H1 (cell line): ENCODE measurements at places on chromosomes 3 and 15.

DNA sequence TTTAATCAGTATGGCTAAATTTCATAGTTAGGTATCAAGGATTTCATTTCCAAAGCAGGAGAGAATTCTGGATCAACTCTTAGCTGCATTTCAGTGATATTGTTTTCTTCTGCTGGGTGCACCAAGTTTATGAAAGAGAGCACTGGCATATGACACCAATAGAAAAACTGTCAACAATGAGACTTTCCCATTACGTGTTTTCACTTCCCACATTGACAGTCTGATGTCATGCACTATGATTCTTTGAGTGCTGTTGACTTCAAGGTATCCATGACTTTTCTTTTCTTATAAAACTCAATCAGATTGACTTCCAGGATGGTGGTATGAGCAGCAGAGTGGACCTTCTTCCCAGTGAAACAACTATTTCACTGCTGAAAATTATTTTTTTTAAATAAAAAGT is 476.1 kb downstream of the EDEM1 start:
- DNase-seq: no peak

- no peak for DNase-seq
Observed at GRCh38 chr3:196189566-196190347, 21.4 kb downstream of the ZDHHC19 start.

GRCh38 chr15:60301024-60301423 is 96.8 kb downstream of the ANXA2 start:
- DNase-seq: no peak

DNA sequence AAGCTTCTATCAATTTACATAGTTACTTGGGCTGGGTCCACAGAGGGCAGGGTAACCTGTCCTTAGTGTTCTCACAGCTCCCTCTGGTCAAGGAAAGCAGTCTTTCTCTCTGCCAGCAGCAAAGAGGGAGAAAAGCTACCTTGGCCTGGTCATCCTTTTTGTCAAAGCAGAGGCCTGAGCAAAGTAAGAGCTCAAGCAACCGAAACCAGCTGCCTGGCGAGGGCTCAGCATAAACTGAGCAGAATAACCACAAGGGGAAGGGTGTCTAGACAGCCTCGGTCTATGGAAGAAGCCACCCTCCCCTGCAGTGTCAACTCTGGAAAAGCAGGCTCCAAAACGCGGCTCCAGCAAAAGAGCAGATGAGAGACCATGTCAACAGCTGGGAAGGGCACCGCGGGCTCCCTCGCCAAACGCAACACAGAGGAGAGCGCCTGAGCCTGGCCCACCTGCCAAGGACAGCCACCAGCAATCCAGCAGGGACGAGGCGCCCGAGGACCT is 17.4 kb downstream of the LRIG1 start:
- no peak for DNase-seq

GRCh38 chr3:39408493-39409372 is 2.2 kb downstream of the RPSA start:
- DNase-seq: no peak

DNA sequence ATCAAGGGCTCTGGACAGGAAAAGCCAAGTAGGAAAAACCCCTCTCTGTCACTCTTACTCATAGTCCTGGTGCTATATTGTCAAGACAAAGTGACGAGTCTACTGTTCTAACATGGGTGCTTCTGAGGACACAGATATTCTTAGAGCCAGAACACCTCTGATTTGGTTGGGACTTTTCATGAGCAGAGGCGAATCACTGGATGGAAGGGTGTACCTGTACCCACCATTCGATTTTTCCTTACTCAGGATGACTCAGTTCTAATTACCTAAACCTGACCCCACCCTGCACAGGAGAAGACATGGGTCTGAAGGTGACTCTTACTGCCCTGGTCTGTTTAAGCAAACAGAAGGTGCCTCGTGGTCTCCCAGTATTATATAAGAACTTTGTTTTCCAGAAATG is 58.5 kb downstream of the ABCC5 start:
- DNase-seq: no peak

- DNase-seq: no peak
Observed at GRCh38 chr15:90550919-90551318, 21.2 kb downstream of the CRTC3 start.

DNA sequence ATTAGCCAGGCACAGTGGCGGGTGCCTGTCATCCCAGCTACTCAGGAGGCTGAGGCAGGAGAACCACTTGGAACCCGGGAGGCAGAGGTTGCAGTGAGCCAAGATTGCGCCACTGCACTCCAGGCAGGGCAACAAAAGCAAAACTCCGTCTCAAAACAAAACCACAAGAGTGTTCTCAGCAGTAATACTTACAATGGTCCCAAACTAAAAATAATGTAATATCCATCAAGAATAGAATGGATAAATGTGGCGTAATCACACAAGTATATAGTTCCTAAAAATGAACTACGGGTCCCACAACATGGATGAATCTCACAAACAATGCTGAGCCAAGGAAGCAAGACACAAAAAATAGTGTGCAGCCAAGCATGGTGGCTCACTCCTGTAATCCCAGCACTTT is 39.2 kb downstream of the STAG1 start:
- DNase-seq: no peak

GRCh38 chr3:38890426-38890825 is 74.4 kb upstream of the SCN10A start:
- no peak for DNase-seq

DNA sequence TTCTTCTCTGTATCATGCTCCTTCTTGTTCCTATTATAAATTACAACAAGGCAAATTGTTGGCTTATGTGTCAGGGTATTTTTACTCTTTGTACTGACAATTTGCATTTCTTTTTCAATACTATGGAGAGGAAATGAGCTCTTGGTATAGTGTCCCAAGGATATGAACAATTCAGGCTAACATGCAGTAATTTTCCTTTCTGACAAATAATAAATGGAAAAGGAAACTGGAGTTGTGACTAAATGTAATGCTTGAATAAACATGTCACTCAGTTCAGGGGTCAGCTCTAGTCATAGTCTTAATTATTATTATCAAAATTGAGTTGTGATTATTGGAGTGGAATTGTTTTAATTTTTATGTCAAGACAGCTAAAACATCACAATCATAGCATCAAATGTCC is 256.0 kb upstream of the ZPLD1 start:
- DNase-seq: no peak

DNA sequence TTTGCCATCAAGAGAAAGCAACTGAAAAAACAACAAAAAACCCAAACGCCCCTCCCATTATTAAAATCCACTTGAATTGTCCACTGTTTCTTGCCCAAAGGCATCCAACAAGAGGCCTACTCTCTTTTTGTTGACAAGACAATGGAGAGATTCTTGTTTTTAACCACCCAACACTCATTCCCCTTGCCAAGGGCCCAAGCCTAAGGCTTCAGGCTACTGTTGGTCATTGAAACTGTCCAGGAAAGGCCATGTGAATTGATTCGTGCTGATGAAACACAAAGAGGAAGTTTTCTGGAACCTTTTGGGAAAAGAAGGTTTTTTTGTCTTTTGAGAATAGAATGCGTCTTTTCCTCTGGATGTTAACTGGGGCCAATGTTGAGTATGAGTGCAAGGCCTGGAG is 157.4 kb upstream of the PFN2 start:
- no peak for DNase-seq

DNA sequence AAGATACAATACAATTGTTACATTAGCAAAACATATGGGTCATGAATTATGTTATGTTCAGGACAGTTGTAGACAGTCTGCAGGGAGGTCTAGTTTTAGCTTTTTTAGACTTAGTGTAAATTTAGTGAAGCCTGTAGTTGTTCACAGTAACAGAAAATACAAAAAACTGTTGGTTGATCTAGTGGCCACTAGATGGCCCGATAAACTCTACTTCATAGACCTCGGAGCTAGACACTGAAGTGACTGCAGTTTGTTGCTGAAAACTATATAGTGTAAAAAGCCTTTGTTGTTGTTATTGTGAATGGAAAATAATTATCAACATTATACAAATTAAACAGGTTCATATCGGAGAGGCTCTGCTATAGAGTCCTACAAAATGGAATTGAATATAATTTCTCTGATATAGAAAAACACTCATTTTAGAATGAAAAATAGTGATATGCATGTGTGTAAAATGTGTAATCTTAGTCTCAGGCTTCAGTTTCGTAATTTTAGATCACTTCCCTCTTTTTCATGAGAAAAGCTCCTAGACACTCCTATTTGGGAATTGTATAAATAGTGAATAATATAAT is 18.3 kb downstream of the MAGEL2 start:
- DNase-seq: no peak

DNA sequence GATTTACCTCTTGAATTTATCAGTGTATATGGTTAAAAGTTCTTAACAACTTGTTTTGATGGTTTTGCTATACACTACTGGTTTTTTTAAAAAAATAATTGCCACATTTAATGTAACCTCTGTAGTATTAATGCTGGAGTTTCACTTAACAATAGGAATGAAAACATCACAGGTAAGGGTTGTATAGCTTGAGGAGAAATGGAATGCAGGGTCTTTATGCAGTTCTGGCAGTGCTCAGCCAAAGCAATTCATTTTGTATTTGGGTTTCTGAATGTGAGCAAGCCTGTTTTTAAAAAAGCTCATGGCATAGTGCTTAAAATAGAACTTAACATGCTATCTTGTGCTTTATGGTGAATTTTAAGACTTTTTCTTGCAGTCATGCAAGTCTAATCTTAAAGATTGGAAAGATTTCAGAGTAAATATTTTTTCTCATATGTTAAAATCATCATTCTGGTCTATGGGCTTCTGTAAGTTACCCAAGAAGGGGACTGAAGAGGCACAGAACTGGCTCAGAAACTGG is 8.9 kb downstream of the PIAS1 start:
- DNase-seq: no peak

DNA sequence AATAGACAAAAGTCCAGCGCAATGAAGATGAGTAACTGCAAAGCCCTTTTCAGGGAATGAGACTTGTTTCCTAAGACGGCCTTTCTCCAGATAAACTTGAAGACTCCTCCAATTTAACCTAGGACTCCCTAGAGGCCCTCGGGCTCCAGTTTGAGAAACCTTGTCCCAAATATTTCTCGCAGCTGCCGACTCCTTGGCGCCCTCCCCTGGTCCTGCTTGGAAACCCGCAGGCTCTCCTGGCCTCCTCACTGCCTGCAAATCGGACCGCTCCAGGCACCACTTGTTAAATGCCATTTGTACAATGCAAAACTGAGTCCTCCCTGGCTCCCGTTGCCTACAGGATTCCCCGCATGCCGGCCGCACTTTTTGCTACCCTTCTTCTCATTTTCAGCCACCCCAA is 36.8 kb downstream of the MUC4 start:
- DNase-seq: peak; percentile 21

GRCh38 chr15:75204340-75205063 is 2.8 kb downstream of the C15orf39 start:
- DNase-seq: peak; percentile 89

- no peak for DNase-seq
Observed at GRCh38 chr3:146431240-146431639, 38.1 kb downstream of the PLSCR2 start.

DNA sequence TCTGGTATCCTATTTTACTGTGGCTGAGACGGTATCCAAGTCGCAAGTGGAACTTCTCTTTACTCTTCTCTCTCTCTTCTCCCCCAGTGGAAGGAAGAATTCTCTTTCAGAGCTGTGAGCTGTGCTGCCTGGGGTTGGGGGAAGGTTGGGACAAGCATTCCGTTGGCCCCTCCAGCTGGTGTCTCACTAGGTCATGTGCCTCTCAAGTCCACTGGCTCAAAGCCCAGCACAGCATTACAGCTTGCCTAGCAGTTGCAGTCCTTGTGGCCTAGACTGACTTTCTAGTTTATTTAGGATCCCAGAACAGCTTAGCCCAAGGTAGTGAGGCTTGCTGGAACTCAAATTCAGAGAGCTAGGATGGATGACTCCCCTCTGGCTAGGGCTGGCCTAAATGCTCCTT is 76.1 kb upstream of the SPATA16 start:
- DNase-seq: no peak

DNA sequence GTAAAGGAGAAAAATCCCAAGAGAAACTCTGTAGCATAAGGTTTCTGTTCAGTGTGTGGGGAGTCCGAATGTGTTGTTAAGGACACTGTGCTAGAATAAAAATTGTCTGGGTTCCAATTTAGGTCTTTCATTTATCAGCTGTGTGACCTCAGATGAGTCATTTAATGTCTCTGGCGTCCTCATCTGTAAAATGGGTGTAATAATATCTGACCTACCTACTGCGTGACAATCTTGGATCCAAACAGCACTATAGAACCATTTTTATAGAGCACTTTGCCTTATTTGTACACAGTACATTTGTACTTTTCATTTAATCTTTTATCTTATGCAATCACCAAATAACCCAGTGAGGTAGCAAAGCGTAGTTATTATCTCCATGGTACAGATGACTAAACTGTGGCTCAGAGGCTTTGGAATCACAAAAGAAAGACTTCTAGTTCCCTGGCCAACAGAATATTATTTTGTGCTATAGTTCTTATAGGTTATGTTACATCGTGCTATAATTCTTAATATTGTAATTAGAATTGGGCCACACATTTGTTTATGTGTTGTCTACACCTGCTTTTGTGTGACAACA is 46.6 kb upstream of the TNIK start:
- DNase-seq: no peak

GRCh38 chr3:124972457-124972856 is 37.9 kb upstream of the MUC13 start:
- no peak for DNase-seq

GRCh38 chr15:81265944-81266775 is 57.8 kb downstream of the STARD5 start:
- peak; percentile 70 for DNase-seq

DNA sequence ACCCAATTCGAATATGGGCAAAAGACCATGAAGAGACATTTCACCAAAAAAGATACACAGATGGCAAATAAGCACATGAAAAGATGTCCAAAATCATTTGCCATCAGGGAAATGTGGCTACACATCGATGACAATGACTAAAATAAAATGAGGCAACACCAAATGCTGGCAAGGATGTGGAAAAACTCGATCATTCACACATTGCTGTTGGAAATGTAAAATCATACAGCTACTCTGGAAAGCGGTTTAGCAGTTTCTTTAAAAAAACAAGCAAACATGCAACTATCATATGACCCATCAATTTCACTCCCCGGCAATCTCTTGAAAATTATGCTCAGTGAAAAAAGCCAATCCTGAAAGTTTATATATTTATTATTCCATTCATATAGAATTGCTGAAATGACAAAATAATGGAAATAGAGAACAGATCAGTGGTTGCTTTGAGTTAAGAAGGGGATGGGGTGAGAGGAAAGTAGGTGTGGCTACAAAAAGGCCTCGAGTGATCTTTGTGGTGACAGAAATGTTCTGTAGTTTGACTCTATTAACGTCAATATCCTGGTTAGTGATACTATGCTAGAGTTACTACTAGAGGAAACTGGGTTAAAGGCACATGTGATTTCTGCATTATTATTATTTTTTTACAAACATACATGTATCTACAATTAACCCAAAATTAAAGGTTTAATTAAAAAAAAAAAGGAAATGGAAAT is 45.0 kb downstream of the DLG1 start:
- DNase-seq: no peak
